GF-D8 (cell line): ENCODE measurements at places on chromosomes 12 and 14.

- no peak for DNase-seq
Observed at GRCh38 chr14:92973798-92974372, 50.9 kb downstream of the CHGA start.

DNA sequence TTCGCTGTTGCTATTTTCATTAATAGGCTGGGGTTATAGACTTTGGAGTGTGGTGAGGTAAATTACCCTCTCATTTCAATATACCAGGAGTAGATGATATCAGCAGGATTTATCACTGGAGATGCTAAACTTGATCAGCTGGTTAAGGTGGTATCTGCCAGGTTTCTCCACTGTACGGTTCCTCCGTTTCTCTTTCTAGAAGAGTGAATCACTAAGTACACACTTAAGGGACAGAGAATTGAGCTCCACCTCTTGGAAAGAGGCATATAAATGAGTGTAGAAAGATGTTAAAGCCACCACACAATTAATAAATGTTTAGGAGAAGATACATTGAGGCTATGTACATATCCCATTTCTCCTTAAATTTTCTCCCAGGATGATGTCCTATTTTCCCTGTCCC is 277.4 kb upstream of the GRIP1 start:
- DNase-seq = no peak

GRCh38 chr14:60356906-60357550 is 108.0 kb downstream of the PPM1A start:
- DNase-seq = no peak

GRCh38 chr14:104689109-104689880 is at the start of gene INF2:
TSS of gene INF2 (plus strand) at chr14:104689618. CDS start at chr14:104701366, 11,748 bp downstream.
- no peak for DNase-seq

- DNase-seq = no peak
Observed at GRCh38 chr12:124501112-124501561, 66.3 kb downstream of the NCOR2 start.

- DNase-seq = no peak
Observed at GRCh38 chr12:19434538-19434937, 4.8 kb upstream of the AEBP2 start.
